ENCODE measurements at places on chromosomes 12 and 14.

GRCh38 chr14:68283378-68284123 is 464.0 kb downstream of the RAD51B start:
- peak; percentile 39 for DNase-seq

- no peak for DNase-seq
Observed at GRCh38 chr12:119699199-119699760, 31.3 kb downstream of the PRKAB1 start.

DNA sequence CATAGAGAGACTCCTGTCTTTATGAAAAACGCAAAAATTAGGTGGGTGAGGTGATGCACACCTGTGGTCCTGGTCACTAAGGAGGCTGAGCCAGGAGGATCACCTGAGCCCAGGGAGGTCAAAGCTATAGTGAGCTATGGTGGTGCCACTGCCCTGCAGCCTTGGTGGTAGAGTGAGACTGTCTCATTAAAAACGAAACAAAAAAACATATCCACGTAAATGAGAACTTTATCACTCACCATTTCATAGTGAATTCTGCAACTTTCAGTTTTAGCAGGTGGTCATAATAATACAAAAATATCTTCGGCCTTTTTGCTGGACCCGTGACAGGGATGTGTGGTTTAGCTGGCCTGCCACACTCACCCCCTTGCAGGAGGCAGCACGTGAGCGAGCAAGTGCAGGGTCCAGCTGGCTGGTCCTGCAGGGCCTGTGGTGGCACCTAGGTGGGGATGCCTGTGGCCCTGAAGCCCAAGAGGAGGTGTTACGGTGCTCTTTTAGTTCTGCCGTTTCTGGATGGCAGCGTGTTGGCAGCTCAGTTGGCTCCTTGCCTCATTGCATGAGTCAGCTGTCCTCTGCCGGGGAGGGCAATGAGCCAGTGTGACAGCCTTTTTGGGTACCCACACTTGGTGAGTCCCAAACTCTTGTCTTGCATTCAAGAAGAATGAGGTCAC is 1330.7 kb upstream of the TMEM132C start:
- no peak for DNase-seq

- DNase-seq = no peak
Observed at GRCh38 chr12:15550793-15551192, 228.5 kb downstream of the PTPRO start.

GRCh38 chr12:57734591-57734990 is 4.0 kb downstream of the AGAP2 start:
- DNase-seq = no peak

DNA sequence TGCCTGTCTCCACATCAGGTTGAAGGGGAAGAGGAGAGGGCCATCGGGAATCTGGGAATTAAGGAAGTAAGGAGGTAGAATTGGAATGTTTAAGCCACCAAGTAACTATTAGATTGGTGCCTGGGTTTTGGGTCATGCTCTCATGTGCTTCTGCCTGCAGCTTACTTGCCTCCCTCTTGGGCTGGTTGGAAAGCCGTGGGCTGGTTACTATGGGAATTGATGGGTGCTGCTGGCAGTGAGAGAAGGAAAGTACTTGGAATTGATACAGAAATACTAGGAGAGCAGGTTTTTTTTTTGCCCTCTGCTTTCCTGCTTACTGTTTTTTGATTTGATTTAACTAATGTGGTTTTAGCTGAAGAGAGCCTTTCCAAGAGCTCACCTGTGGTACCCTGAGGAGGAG is 493.5 kb upstream of the RGS6 start:
- DNase-seq = no peak

DNA sequence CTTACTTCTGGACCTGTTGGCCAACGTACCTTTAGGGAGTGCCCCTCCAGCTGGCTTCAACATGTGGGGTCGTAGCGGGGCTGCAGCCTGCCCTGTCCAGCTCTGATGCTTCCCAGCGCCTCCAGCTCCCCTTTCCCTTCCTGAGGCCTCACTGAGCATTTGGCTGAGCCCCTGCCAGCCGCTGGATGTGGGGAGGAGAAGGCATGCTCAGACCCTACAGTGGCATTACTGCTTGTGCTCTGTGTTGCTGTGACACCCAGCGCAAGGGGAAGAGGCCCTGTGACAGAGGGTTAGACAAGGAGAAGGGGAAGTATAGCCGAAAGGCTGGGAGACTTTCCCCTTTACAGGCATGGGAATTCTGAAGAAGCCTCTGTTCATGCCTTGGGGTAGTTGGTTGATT is 145.9 kb downstream of the PRKCH start:
- no peak for DNase-seq

DNA sequence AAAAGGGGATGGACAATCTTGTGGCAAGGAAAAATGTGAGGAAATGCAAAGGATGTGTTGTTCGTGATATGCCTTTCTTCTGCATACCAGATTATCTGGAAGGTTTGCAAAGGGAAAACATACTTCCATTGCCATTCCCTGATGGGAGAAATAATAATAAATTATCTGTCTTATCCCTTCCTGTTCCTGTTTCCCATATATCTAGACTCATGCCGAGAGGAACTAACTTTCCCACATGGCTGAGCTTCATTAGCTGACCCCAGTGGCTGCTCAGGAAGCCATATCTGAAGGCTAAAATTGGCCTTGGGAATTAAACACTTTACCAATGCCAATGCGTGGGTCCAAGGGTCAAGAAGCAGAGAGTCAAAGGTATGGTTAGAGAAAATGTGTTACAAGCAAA is 439.8 kb downstream of the MDGA2 start:
- no peak for DNase-seq

DNA sequence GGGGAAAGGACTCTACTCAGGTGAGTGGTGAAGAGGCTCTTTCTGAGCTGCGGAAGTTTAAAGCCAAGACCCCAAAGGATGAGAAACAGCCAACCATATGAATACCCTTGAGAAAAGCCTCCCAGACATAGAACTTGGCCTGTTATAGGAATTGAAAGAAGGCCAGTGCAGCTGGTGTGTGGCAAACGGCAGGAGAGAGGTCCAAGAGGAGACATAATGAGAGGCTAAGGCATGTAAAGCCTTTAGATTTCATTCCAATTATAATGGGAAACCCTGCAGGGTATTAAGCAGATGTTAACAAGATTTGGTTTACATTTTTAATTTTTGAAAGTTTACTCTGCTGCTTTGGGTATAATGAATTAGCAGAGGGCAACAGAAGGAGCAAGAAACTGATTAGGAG is 552.1 kb upstream of the FBXO33 start:
- no peak for DNase-seq

- DNase-seq = peak; percentile 37
Observed at GRCh38 chr12:76030341-76031080, 1.1 kb downstream of the PHLDA1 start.

DNA sequence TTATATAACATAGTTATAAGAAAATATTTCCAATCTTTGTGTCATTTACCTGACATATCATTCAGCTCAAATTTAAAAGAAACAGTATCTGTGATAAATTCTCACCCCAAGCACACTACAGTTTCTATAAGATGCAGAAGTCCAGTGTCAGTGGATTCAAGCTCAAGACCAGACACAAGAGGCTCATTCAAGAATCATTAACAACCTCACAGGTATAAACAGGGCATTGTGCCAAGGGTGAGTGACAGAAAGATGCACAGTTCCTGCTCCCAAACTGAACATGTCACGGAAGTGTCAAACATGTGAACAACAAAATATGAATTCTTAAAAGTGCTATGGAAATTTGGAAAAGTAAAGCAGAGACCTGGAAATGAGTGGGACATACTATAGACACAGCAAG is 12.8 kb downstream of the ATP2B1 start:
- no peak for DNase-seq

GRCh38 chr14:101127224-101127623 is 223.7 kb upstream of the RTL1 start:
- DNase-seq = no peak

DNA sequence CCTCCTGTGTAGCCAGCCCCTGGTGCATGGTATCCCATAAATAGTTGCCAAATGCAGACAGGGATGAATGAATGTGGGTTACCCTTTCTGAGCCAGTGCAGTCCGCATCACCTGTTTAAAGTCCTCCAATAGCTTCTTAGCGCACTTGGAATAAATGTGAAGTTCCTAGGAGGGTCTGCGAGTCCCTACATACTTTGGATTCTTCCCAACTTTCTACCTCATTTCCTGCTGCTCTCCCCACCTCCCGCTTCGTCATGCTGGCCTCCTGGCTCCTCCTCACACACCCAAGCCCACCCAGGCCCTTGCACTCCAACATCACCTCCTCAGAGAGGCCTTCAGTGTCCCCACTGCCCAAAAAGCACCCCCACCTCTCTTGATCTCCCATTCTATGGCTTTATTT is 17.7 kb downstream of the RFX4 start:
- no peak for DNase-seq

DNA sequence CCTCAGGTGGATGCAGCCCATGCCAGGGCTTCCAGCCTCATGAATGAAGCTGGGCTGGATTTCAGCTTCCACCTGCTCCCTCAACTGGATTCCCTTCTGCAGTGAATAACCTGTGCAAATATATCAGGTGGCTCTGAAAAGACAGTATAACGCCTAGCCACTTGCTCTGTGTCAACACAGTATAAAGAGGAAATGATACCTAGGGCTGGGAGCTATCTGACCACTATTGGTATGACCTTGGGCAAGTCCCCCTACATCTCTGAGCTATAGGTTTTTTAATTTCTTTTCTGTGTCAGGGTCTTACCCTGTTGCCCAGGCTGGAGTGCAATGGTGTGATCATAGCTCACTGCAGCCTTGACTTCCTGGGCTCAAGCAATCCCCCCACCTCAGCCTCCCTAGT is 19.8 kb downstream of the ISM2 start:
- DNase-seq = no peak

- DNase-seq = no peak
Observed at GRCh38 chr12:76084863-76085519, 506 bp upstream of the NAP1L1 start.

DNA sequence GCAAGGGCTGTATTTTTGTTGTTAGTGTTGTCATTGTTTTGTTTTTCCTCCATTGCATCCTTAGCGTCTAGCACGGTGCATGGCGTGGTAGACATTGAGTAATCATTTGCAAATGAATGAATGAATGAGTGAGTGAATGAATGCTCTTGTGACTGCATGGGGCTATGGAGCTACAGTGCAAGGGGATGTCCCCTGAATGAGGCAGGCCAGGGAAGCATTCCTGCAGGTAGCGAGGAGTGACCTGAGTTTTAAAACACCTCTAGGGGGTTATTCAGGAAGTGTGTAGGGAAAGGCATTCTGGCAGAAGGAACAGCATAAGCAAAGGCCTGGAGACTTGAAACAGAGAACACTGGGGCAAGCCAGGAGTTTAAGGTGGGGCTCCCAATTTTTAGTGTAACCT is 16.9 kb downstream of the MYL2 start:
- DNase-seq = no peak

GRCh38 chr12:107774349-107775029 is at the start of gene ASCL4:
Gene ASCL4 (plus strand): TSS chr12:107774704. CDS start chr12:107775219, 515 bp downstream.
- DNase-seq = no peak

- DNase-seq = no peak
Observed at GRCh38 chr12:13195785-13196129, 769 bp upstream of the EMP1 start.

DNA sequence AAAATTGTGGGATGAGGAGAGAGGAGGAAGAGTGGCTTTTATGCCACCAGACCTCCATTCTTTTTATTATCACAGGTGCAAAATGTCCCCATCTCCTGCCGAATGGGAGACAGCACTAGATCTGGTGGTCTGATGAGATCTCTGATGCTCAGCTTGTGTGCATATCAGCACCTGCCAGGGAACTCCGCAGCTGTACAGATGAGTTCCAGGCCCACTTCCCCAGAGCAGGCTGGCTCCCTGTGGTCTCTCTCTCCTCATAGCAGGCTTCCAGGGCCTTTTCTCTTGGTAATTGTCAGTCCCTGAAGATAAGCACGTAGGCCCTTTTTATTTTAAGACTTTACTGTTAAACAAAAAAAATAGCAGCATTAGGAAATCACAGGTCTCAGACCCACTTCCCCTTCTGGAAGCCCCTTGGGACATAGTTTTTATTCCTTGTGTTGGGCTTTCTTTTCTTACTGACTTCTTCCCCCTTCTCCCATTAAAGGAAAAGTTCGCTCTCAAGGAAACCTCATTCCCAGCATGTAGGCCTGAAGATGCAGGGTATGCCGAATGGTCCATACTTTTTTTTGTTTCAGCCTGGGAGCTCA is 4.5 kb upstream of the TBC1D30 start:
- DNase-seq = no peak

DNA sequence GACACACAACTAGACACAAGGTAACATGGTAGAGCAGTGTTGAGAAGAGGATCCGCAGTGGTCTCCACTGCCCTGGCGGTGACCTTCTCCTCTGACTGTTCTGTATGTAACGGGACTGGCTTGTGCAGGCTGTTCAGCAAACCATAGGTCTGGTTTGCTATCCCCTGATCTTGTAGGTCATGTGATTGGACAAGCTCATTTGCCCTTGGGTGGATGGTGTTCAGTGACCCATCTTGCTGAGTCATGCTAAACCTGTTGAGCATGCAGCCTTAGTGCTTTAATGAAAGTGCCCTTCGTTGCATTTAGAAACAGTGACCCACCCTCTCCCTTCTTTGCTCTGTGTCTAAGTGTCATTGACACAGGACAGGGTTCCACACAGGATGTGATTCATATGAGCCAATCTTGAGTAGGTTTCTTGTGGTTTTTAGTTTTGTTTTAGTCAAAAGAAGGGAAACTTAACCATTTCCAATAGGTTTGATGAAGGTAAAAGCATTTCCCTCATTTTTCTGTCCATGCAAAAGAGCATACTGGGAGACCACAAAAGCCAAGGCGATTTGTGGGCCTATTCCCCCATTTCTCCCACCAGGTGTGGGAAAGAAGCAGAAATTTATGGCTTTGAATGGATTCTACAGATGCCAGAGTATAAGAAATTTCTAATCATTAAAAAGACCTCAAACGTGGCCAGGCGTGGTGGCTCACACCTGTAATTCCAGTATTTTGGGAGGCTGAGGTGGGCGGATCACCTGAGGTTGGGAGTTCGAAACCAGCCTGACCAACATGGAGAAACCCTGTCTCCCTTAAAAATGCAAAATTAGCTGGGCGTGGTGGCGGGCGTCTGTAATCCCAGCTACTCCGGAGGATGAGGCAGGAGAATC is 32.6 kb upstream of the HIF1A start:
- peak; percentile 61 for DNase-seq

- DNase-seq = no peak
Observed at GRCh38 chr14:39050389-39050788, 52.6 kb downstream of the SEC23A start.

GRCh38 chr14:72517736-72518135 is 376.2 kb downstream of the DPF3 start:
- DNase-seq = no peak

DNA sequence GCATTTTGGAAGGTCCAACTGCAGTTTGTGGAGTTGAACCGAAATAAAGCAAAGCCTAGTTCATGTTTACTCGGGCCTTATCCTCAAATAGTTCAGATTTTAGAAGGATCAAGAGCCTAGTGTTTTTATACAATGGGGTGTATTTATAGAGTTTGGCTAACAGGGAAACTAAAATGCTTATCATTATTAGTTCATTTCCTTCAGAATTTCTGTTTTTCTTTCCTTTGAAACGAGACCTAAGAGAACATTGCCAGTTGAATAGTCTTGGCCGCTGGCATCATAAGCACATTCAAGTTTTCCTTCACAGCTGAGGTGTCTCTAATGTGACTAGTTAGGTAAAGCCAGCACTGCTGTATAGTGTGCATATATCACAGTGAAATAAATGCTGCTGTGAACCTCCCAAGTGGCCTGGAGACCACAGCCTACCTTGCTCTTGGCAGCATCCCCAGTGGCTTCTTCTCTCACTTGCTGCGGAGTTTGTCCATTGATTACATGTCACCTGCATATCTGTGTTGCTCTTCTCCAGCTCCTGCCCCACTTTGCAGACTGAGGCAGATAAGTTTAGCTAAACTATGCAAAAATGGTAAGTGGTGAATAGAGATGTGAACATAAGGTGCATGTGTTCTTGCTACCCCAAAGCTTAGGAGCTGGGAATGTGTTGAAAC is 88.8 kb downstream of the ANO6 start:
- DNase-seq = no peak

- no peak for DNase-seq
Observed at GRCh38 chr14:101242442-101243385, 318.6 kb upstream of the DIO3 start.

Data from activated T-cell treated with anti-CD3 and anti-CD28 coated beads for 24 hours (primary cell).